Fibroblast of the aortic adventitia (primary cell): ENCODE measurements at places on chromosomes 5 and 9. TPM values are rescaled to one million over a fixed set of nuclear protein-coding genes. Genes with fewer than 3 reads are reported as not detected.
A peak's percentile ranks its signal among the peaks of the same experiment; 100 is the strongest.

The HAVCR1 gene
- not detected in 2 replicates for total RNA-seq

DNA sequence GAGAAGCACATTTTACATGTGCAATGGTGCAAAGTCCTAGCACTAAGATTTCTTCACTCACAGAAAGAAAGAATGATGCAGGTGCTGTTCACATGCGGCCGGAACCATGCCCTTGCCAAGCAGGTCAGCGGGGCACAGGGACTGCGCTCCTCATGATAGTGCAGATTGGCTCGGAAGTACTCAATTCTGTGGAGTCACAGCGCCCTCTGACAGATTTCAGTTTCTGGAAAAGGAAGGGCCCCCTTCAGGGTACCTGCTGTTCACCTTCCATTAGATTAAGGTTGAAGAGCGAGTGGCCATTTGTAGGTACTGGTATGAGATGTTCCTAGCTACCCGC is 75.7 kb downstream of the TMC1 start:
- DNase-seq = no peak

GRCh38 chr5:166957782-166958181 is 1333.7 kb upstream of the WWC1 start:
- no peak for DNase-seq

DNA sequence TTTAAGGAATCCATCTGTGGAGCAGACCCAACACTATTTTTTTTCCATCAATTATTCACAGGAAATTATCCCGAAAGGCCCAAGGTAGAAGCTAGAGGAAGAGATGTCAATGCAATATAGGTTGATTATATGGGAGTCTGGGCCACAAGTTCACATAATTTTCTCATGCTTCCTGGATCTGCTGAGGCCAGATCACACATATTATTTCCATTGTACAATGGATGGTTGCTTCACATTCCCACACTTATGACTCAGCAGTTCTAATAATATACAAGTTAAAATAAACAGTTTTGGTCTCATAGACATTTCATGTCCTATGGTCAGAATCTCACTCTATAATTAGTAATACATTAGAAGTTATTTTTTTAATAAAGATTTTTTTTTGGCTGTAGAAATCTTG is 66.0 kb upstream of the PTPRD start:
- no peak for DNase-seq

The GAS1 gene
- 25.0 and 107 TPM in 2 replicates for total RNA-seq

GRCh38 chr5:68533571-68534084 is 318.1 kb downstream of the PIK3R1 start:
- no peak for DNase-seq

DNA sequence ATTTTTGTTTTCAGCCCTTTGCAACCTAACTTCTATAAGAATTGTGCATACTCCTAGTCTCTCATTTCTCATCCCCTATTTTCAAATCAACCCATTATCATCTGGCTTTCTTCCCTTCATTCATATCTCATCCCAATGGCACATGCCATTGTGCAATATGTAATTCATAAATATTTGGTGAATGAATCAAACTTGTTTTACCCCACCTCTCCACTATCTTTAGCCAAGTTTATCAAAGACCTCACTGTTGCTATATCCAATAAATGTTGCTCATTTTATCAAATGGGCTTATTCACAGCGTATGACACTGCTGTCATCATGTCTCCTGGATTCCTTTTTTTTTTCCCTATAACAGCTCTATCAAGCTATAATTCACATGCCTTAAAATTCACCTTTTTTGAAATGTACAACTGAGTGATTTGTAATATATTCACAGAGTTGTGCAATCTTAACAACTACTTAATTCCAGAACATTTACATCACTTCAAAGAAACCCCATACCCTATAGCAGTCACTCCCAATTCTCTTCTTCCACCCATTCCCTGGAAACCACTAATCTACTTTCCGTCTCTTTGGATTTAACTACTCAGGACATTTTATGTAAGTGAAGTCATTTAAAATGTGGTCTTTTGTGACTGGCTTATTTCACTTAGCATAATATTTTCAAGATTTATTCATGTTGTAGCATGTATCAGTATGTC is 214.4 kb upstream of the PAPPA start:
- peak; percentile 92 for DNase-seq

DNA sequence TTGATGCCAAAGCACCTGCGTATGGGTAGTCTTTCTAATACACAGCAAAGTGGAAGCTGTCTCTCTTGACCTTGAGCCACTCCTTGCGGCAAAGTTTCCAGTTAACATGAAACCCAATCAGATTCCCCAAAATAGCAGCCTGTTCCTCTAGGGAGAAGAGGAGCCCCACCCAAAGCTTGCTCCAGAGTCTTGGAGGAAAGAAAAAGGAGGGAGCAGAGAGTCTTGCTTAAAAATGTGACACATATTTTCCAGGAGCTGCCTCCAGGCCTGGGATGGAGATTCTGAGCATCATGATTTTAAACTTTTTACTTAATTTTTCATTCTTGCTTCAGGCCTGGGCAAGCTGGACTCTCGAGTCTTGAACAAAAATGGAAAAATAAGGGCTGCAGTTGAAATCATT is 223.5 kb upstream of the TNC start:
- DNase-seq = peak; percentile 63

DNA sequence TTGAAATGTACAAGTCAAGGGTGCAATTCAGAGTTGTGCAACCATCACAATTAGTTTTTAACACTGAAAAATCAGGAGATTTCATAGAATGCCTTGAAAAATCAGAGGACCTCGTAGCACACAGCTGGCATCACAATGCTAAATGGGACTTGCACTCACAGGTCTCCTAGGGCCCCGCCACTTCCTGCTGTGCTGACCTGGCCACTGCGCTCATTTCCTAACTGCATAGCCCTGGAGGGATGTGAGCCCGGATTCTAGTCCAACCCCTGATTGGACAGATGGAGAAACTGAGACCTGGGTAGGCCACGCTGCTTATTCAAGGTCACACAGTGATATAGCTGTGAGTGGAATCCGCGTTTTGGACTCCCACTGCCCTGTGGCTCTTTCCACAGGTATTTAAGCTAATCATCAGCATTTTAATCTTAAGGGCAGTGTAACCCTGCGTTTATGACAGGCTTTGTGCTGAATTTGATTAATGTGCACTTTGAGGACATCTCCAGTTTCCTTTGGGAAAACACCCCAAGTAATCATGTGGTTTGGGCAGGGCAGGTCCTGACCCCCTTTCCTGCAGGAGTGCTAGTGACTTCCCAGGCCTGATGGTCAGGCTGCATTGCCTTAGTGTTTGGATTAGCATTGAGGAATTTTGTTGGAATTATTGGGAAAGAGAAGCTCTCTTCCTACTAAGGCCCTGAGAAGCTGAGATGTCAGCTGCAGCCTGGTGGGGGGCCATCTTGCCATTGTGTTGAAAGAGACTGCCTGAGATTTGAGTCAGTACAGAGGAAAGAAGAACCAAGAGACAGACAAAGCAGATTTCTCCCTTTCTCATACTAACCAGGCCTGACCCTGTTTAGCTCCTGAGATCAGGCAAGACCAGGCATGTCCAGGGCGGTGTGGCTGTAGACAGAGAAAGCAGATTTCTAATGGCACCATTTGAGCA is 36.2 kb downstream of the STC2 start:
- DNase-seq = peak; percentile 66

- no peak for DNase-seq
These were observed 102.9 kb upstream of the APC start for GRCh38 chr5:112634796-112635195.

DNA sequence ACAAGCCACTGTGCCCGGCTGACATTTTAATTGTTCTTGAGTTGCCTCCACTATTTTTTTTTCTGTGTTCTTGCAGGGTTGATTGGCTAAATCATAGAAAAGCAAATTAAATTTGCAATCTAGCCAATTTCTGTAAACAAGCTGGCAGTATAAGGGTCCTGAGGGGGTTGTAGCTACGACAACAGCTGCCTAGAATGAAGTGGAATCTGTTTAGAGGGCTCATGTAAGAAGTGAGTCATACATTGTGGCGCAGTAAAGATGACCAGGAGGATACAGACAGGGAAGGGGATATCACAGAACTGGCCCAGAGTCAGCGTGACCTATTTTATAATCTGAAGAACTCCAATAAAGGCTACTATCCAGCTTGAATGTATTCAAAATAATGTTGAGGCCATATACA is 82.2 kb upstream of the TLE1 start:
- peak; percentile 45 for DNase-seq

DNA sequence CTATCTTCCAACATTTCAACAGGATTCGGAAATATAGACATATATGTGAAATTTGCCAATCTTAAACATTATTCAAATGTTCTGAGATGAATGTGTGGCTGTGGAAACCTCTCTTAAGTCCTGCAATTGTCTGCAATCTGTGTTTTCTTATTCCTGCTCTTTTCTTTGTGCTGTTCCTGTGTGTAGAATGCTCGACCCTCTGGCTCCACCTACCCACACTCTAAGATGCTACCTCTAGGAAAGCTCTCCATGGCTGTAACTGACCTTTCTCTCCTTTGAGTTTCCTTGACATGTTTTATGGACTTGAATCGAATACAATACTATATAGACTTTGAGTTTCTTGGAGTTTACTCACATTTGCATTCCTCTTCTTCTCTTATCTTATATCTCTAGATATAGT is 120.6 kb upstream of the ASTN2 start:
- no peak for DNase-seq

GRCh38 chr5:27491047-27491446 is 452.7 kb upstream of the CDH9 start:
- DNase-seq = no peak

GRCh38 chr9:93588641-93589609 is 12.5 kb downstream of the PHF2 start:
- no peak for DNase-seq

The TXNDC8 gene
- total RNA-seq = not detected in 2 replicates

DNA sequence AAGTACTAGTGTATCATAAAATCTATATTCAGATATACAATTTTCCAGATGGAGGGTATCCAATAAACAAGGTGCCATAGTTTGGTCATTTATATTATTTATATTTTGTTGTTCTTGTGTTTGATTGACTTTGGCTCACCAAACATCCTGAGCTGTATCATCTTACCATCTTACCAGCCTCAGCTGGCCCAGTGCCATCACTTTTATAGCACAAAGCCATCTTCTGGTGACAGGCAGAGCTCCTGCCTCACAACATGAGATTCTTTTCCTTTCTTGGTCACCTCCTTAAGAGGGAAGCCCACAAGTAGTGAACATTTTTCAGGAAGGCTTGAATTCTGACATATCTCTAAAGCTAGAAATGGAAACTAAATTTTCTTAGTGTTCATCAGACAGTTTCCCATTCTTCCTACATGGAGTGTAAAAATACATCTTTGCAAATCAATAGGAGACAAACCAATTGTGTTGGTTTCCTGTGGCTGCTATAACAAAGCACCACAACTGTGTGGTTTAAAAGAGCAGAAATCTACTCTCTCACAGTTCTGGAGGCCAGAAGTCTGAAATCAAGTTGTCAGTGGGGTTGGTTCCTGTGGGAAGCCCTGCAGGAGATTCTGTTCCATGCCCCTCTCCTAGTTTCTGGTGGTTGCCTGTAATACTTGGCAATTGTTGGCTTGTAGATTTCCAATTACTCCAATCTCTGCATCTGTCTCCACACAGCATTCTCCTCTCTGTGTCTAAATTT is 341.8 kb downstream of the MAN2A1 start:
- no peak for DNase-seq

- no peak for DNase-seq
These were observed 31.4 kb upstream of the S1PR3 start for GRCh38 chr9:88959727-88960469.

- no peak for DNase-seq
These were observed 378 bp downstream of the GPR151 start for GRCh38 chr5:146515473-146516150.

- DNase-seq = no peak
These were observed 10.3 kb downstream of the LYSMD3 start for GRCh38 chr5:90519081-90519480.

The FOXD4L6 gene
- total RNA-seq = not detected in 2 replicates

DNA sequence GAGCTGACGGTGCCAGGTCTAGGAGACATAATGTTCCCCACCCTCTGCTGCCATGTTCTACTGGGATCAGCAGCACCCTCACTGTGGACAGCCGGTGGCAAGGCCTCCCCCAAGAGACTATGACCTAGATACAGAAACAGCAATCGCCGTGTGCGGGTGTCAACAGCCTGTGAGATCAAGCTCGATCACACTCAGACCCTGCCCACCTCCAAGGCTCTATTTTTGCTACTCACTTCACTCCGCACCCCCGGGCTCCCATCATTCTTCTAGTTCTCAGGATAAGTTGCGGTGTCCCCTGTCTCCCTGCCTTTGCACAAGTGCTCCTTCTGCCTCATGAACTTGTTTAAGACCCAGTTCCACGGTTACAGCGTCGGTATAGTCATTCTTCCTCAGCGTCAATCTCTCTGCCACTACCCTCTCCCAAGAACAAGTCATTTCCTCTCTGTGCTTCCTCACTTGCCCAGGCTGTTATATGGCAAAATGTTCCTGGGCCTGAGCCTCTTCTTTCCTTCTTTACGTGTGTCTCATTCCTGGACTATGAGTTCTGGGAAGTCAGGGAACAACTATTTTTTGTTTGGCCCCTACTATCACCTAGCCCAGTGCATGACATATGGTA is 5.4 kb upstream of the DOCK8 start:
- DNase-seq = no peak

DNA sequence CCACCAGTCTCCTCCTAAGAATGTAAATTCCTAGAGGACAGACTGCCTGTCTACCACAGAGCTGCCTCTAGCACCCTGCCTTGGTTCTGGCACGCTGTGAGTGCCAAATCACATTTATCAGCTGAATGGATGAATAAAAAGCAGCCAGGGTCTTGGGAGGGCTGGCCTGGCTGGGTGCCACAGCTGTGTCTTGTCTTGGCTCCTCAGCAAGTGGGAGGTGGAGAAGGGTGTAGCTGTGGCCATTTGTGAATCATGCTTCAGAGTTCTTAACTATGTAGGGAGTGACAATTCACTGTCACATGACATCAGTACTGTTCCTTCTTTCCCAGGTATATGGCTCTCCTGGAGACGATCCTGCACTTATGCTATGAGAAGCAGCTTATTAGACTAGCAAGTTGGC is 70.6 kb downstream of the DCP2 start:
- DNase-seq = peak; percentile 46

DNA sequence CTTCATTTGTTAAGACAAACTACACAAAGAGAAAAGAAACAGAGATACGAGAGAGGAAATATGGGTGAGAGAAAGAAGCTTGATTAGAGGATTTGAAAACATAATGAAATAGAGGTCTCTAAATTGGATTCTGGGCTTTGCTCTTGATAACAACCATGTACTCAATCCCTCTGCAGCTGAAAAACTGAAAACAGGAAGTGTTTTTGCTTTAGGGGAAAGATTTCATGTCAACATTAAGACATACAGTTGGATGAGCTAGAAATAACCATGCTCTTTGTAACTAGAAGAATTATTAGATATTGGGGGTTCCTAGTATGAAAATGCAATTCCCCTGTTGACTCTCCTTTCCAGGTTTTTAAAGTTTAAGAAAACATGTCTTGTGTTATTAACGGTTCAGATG is 21.9 kb downstream of the CRHBP start:
- no peak for DNase-seq

DNA sequence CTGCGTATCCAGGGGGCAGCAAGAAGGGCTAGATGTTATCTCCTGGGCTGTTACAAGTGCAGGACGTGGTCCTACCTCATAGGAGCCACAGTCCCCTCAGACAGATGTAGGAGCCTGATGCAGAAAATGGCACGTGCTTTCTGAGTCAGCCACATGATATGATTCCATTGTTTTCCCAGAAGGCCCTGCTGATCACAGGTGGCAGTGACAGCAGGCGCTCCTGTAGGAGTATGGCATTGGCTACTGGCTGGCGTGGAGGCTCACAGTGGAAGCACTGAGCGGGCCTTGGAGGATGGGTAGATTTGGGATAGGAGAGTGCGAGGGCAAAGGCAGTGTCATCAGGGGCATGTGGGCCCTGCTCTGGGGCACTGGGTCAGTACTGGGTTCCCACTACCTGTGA is 21.9 kb downstream of the USP20 start:
- DNase-seq = no peak

The PNPLA7 gene
- total RNA-seq = 0.81 and 5.4 TPM in 2 replicates

The ORM2 gene
- not detected in 2 replicates for total RNA-seq
